NCI-H1417 treated with DMSO at 0.1 percent for 48 hours (cell line): ENCODE measurements at places on chromosomes 2 and 18.

DNA sequence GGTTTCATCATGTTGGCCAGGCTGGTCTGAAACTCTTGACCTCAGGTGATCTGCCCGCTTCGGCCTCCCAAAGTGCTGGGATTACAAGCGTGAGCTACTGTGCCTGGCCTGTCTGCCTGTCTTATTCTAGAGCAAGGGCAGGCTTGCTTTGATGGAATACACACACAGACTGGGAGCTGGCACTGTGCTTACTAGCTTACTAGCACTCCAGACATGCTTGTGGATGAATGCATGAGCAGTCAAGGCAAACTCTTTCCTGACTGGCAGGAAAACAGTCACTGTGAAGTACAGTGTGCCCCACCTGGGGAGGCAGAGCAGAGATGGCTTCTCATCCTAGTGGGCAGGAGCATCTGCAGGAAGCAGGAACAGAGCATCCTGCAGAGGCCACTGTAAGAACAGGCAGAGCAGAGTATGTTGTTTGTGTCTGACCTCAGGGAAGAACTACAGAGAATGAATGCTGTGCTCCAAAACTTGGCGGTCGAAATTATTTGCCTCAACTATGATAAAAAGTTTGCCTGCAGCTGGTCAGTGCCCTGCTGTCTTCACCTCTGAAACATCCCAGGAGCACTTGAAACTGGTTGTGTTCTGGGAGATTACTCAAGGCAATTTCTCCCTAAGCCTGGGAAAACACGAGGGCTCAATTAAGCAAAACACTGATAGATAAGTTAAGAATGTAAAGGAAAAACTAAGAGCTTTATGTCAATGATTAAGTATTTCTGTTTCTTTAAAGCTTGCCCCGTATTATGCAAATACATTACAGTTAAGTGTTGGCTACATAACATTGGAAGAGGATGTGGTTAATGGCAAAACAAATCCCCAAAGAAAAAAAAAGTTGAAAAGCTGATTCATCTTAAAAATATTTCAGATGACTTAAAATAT is 102.4 kb downstream of the VAPA start:
- DNase-seq: no peak

GRCh38 chr2:210299866-210300373 is 15.1 kb downstream of the MYL1 start:
- DNase-seq: no peak

GRCh38 chr2:20168048-20168726 is 56.7 kb downstream of the SDC1 start:
- DNase-seq: no peak

GRCh38 chr2:55590810-55591440 is 26.5 kb downstream of the PPP4R3B start:
- DNase-seq: no peak

DNA sequence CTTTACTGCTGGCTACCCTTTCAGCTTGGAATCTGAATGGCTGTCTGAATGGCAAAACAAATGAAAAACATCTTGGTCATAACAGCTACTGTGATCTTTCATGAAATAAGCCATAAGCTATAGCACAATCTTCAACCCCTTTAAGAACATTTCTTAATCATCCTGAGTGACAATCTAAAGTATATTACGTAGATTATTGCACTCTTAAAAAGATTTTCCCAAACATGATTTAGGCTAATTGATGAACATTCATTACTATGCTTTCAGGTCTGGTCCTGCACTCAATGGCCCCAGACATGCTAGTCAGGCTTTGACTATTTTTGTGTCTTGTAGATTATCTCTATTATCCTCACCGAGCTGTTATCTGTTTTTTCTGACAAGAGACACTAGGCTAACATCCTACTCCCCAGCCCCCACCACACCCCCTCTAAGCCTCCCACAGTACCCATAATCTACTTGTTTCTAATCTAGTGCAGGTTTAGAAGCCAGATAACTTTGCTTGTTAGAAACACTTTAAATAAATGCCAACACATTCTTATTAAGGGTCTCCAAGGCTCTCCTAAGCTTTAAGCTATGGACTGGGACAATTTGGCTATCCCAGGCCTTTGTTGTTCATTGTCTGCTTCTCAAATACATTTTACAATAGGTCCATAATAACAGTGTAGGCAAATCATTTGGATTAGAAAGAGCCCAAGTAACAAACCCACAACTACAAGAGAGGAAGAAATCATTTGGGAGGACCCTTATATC is 4.2 kb downstream of the SMAD2 start:
- DNase-seq: no peak

DNA sequence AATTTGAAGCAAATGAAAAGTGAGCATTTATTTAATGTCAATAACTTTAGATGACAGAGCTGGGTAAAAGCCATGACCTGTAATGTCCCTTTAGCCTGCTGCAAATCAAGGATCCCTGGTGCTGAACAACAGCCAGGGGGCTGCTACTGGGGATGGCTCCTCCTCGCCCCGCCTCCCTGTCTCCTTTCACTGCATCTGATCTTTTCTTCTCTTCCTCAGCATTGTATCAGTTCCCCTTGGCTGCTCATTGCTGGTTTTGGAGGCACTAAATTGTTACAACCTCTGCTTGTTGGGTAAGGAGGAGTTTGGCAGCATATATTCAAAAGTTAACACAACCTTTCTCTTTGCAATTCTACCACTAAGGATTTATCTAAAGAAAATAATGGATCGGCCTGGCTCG is 236.3 kb upstream of the ID2 start:
- no peak for DNase-seq

DNA sequence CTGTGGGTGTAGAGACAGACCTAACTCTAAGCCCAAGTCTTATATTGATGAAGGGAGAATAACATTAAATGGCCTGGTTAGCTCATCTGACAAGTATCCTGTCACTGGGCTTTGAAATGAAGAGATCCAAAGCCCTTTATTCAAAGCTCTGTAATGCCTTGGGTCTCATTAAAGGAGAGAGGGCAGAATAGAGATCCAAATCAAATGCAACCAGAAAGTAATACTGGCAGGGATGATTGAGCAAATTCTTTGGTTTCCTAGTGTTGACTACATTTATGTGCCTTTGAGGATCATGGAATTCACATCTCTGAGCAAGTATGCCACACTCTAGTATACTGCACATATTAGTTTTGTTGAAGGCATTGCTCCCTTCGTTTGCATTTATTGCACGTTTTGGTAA is 147.9 kb upstream of the CAVIN2 start:
- no peak for DNase-seq

GRCh38 chr2:7633566-7634153 is 716.4 kb downstream of the RNF144A start:
- DNase-seq: peak; percentile 47

DNA sequence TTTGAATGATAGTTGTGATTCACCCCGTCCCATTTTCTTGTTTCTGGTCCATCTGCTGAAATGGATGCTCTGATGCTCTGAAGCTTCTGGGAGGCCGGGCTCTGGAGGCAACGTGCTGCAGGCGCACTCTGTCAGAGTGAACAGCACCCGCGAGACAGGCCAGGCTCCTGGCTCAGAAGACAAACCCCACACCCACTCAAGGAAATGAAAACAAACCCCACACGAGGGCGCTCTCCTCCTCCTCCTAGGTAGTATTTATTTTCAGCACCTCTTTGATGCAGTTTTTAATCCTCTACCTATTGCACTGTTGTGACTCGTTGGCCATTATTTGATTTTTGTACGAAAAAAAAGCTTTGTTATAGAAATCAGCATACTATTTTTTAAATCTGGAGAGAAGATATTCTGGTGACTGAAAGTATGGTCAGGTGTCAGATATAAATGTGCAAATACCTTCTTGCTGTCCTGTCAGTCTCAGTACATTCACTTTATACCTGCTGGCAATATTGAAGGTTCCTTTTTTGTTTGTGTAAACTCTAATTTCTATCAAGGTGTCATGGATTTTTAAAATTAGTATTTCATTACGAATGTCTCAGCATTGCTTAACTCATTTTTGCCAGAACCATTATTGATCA is 10.3 kb upstream of the CHST10 start:
- DNase-seq: no peak

- DNase-seq: no peak
These were observed 279.9 kb downstream of the ALPK2 start for GRCh38 chr18:58348951-58349350.

GRCh38 chr2:190382851-190383250 is 25.3 kb upstream of the MFSD6 start:
- DNase-seq: no peak

DNA sequence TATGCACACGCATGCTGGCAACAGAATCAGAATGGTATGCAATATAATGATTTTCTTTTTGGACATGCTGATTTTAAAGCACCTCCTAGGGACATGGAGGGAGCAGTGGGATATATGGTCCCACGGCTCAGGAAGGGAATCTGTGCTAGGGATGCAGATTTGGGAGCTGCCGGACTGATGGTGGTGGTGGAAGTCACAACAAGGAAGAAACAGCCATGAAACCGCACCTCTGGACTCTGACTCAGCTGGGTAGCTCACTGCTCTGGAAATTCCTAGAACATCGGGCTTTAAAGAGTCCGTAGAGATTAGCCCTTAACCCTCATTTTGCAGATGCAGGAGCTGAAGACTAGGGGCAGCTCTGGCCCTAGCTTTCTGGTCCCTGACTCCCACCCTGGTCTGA is 364.3 kb upstream of the KLHL29 start:
- no peak for DNase-seq

DNA sequence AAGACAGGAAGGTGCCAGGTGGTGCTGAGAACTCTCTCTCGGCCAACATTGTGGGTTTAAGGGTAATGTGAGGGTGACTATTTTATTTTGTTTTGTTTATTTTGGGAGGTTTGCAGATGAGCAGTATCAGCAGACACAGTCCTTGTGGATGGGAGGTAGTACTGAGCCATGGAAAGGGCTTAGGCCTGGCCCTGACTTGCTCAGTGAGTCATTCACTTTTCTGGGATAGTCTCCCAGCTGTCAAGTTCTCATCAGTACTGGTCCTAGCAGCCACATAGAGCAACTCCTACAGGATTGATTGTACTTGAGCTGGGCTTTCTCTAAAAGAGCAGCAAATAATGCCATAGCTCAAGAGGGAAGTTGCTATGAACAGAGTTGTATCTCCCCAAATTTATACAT is 175.2 kb downstream of the LOXHD1 start:
- DNase-seq: no peak

- no peak for DNase-seq
These were observed 47.4 kb upstream of the POLE4 start for GRCh38 chr2:74911061-74911460.

DNA sequence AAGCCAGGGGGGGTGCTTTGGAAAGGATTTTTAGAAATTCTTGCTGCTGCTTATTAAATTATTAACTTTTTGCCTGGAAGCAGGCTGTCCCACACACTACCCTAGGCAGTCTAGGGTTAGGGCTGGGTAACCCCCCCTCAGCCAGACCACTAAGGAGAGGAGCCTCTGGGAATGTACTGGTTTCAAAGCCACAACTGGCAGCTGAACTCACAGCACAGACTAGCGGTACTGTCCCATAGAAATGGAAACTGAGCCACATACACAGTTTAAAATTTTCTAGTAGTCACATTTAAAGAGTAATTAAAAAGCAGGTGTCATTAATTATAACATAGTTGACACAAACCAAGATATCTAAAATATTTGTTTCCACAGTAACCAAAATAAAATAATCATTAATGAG is 50.1 kb downstream of the SPRED2 start:
- DNase-seq: no peak

DNA sequence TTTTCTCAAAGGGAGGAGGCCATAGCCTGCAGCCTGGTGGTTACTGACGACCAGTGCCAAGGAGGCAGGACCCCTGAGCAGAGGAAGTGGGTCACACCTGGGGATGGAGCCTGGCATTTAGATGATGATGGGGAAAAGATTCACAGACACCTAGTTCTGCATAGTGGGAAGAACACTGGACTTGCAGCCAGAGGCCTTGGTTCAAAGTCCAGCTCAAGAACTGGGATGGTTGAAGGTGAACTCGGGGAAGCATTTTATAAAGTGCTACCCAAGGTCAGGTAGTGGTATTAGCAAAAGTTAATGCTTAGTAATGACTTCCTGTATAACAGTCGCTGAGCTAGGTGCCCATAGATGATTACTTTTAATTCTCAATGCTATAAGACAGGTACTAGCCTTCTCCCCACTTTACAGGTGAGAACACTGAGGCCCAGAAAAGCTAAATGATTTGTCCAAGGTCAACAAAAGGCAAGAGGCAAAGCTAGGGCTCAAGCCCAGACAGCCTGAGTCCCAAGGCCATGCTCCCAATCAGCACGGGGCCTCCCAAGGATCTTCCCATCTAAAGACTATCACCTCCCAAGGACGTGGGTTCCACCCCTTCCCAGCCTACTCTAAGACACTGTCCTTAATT is 134.4 kb downstream of the TNS1 start:
- DNase-seq: no peak

DNA sequence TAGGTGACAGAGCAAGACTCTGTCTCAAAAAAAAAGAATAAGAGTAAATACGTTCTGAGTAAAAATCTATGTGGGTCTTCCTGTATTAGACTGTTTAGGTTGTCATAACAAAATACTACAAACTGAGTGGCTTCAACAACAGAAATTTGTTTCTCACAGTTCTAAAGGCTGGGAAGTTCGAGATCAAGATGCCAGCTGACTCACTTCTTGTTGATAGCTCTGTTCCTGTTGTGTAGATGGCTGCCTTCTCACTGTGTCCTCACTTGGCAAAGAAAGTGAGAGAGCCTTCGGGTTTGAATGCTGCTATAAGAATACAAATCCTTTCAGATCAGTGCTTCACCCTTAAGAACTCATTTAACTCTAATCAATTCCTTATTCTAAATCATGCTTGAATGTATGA is 430.0 kb upstream of the VWC2L start:
- DNase-seq: no peak

- DNase-seq: no peak
These were observed 37.8 kb downstream of the VIT start for GRCh38 chr2:36734304-36734703.

DNA sequence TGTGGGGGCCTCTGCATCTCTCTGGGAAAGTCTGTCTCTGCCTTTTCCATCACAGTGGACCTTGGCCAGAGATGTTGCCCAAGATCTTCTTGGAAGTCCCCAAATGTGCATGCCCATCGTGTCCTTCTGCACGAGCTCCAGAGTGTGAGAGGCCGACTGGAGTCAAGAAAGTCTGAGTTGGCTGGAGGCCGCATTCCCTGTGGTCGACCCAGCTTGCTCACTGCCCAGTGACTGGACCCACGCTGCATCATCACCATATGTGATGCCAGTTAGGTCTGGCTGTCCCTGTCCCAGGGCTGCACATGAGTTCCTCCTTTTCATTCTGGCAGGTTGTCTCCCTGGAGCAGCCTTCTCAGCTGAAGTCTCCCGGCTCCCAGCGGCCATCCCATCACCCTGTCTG is 93.8 kb downstream of the ARL4C start:
- no peak for DNase-seq

- DNase-seq: no peak
These were observed 133.0 kb downstream of the PRPF40A start for GRCh38 chr2:152584301-152584700.

DNA sequence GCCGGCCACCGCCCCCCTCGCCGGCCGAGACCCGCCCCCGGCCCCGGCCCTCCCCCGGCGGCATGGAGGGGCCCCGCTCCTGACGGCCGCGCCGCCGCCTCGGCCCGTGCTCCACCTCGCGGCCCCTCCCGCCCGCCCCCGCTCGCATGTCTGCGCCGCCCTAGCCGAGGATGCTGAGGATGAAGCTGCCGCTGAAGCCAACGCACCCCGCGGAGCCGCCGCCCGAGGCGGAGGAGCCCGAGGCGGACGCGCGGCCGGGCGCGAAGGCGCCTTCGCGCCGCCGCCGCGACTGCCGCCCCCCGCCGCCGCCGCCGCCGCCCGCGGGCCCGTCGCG is 397 bp downstream of the ZCCHC2 start:
- DNase-seq: no peak
